HEK293T (cell line): ENCODE measurements at places on chromosomes 2 and 18.

DNA sequence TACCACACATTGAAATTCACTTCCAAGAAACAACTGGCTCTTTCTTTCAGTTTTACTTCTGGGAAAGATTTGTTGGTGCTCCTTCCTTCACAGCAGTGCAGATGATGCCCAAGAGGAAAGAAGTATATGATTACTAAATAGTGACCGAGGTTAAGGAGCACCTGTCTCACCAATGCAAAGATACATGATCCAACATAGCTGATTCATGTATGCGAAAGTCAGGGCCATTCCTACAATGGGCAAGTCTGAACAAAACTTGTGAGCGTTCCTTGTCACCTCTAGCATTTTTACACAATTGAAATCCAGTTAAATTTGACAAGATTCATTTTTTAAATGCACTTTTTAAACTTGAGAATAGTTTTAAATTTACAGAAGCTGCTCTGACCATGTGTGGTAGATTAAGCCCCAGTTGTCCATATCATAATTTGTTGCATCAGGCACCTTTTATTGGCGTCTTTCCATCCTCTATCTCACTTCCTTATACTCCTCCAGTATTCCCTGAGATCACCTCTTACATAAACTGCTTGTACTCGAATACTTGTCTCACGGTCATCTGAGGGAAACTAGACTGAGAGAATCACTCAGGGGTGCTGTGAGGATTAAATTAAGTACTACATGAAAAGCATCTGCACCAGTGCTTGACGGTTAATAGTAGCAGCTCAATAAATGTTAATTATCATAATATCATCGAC, 438.8 kb upstream of the CDH20 start:
- DNase-seq: no peak

DNA sequence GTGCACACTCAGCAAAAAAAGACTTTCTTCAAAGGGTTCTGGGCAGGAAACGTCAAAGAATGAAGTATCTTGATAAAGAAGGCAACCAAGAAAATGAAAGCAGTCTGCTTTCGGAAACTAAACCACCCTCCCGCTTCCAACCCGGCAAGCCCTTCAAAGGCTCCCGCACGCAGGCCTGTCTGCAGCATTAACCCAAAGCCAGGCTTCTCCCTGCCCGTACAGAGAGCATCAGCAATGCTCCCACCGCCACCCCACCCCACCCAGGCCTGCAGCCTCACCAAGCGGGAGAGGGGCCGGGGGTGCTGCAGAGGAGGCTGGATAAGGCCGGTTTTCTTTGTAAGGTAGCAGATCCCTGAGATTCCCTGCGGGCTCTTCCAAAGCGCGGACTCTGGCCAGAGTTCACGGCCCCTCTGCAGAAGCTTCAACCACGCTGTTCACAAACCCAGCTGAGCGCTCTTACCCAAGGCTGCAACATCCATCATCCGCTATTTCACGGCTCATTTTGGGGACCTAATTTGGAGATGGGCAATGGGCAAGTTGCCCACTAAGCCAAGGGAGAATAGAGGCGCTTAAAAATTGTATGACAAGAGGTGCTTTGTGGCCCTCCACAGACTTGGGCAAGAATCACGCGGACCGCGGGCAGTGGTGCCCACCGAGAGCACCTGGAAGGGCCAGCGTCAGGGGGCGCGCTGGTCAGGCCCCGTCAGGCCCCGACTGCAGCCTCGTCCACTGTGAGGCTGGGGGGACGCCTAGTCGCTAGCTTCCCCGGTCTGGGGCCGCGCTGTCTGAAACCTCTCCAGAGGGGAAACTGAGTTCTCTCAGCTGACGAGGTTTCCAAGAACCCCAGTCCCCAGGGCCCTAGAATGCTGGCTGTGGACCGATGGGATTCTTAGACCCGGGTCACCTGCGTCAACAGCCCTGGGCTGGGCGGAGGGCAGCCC, 225.4 kb upstream of the ID2 start:
- no peak for DNase-seq

- no peak for DNase-seq
Measured at GRCh38 chr2:206836722-206837121, 71.3 kb downstream of the FASTKD2 start.

DNA sequence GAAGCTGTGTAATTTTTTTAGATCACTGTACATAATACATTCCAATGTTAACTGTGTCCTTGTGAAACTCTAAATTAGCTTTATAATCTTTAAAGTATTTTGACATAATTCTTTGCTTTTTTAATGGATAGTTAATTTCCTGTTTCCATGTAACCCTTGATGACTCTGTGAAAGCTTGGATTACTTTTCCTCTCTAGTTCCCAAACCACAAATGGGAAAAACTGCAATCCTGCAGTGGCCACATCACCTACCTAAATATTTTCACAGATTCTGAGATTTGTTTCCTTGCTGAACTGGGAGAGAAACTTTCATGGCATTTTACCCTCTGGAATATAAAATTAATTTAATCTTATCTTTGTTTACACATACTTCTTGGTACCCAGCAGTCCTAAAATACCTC, 161.6 kb upstream of the CCDC68 start:
- DNase-seq: no peak

DNA sequence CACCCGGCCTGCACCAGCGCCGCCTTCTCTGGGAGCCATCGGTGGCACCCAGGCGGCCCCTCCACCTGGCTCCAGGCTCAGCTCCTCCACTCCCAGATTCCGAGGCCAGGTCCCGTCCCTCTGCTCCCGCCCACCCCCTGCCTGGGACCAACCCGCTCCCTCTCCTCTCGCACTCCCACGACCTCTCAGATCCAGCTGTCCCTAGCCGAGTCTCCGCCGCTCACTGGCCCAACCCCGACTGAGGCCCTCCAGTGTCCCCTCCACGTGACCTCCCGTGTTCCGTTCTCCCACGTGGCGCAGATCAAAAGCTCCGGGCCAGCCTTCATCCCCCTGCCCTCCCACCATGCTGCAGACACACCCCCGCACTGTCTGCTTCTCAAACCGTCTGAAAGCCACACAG, 14.4 kb upstream of the SALL3 start:
- DNase-seq: no peak

DNA sequence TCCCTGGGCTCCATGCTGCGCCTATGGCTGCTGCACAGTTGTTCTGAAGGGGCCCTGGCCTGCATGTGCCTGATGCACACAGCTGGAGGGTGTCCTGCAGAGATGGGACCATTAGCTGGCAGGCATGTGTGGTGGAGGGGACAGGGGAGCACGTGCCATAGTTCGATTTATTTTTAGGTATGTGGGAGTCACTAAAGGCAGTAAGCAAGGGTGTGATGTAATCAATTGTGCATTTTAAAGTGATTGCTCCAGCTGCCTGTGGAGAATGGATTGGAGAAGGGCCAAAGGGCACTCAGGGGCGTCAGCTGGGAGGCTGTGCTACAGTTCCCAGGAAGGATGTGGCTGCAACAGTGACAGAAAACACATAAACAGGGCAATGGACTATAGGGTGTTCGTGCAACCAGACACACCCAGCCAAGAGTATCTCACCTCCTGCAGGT, 205.1 kb downstream of the ARL4C start:
- no peak for DNase-seq

GRCh38 chr18:57790316-57790715, 12.8 kb downstream of the ATP8B1 start:
- DNase-seq: no peak

DNA sequence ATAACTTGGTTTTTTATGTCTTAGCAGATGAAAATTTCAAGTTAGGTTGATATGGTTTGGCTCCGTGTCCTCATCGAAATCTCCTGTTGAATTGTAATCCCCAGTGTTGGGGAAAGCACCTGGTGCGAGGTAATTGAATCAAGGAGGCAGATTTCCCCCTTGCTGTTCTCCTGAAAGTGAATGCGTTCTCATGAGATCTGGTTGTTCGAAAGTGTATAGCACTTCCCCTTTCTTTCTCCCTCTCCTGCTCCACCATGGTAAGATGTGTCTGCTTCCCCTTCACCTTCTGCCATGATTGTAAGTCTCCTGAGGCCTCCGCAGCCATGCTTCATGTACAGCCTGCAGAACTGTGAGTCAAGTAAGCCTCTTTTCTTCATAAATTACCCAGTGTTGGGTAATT, 242.1 kb upstream of the TNP1 start:
- no peak for DNase-seq

- DNase-seq: no peak
Measured at GRCh38 chr18:3715231-3716080, 265.5 kb downstream of the TGIF1 start.

DNA sequence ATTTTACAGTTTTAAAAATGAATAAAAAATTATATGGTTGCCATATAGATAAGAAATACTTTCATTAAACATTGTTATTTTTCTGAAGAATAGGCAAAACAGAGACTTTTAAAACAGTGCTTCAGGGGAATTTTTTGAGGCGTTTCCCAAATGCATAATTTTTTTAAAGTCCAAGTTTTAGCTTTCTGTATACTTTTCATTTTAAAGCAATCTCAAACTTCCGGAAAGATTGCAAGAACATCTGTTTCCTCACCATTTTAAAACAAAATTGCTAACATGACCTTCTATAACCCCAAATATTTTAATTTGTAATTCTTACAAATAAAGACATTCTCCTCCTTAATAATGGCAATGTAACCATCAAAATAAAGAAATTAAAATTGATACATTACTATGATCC, 15.1 kb upstream of the MBD2 start:
- DNase-seq: no peak

DNA sequence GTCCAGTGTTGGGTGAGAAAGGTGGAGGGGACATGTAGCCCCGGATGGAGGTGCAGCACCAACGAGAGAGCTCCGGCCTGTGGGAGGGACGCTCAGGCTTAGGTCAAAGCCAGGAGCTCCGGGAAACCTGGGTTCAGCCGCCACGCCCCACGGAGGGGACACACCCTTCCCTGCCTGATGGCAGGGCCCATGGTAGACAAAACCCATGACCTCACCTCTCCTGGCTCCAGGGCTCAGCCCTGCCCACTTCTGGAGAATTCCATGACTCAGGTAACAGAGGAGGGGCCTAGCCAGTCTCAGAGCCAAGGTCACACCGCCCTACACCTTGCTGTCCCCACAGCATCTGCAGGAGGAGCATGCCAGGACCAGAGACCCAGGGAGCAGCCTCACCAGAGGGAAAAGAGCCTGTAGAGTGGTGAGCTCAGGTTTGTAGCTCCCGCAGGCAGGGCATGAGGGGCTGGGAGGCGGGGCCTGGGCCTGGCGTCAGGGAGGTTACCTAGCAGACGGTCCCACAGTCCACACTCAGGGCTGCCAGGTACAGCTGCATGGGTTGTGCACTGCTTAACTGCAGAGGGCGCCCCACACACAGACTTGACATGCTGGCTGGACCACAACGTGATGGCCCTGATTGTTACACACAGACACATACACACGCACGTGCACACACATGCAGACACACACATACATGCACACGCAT, 70.8 kb upstream of the SMAD7 start:
- DNase-seq: peak; percentile 49

- no peak for DNase-seq
Measured at GRCh38 chr18:36314754-36315153, 17.2 kb downstream of the FHOD3 start.

GRCh38 chr2:42029171-42029570, 18.6 kb upstream of the PKDCC start:
- DNase-seq: no peak

- DNase-seq: no peak
Measured at GRCh38 chr2:66553370-66553769, 118.4 kb downstream of the MEIS1 start.

- peak; percentile 10 for DNase-seq
Measured at GRCh38 chr2:174120346-174120745, 128.0 kb downstream of the OLA1 start.

GRCh38 chr2:189658306-189659212, 2.7 kb upstream of the ASNSD1 start:
- no peak for DNase-seq

GRCh38 chr2:21260311-21260710, 136.5 kb downstream of the TDRD15 start:
- no peak for DNase-seq

DNA sequence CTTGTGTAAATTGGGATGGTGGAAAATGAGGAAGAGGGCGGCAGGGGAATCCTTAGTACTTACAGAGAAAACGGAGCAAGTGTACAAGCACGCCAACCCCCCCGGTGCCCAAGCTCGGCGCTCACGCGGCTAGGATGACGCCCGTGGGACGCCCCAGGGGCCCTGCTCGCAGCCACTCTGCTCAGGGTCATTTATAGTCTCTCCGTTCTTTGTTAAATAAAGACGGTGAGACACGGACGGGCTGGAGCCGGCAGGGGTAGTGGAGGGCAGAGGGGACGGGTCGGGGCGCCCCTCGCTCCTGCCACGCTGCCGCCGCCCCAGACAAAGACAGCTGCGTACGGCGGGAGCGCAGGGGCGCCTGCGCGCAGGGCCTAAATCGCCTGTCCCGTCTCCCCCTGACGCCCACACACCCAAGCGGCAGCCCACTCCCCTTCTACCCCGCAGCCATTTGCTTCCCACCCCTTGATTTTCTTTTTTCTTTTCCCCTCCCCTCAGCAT, 37.8 kb downstream of the PCBP1 start:
- DNase-seq: peak; percentile 51

- DNase-seq: no peak
Measured at GRCh38 chr2:107721178-107721577, 105.5 kb upstream of the RGPD4 start.

- DNase-seq: no peak
Measured at GRCh38 chr18:7638321-7638720, 71.2 kb downstream of the PTPRM start.

GRCh38 chr2:195758846-195759245, 101.8 kb downstream of the SLC39A10 start:
- DNase-seq: no peak

DNA sequence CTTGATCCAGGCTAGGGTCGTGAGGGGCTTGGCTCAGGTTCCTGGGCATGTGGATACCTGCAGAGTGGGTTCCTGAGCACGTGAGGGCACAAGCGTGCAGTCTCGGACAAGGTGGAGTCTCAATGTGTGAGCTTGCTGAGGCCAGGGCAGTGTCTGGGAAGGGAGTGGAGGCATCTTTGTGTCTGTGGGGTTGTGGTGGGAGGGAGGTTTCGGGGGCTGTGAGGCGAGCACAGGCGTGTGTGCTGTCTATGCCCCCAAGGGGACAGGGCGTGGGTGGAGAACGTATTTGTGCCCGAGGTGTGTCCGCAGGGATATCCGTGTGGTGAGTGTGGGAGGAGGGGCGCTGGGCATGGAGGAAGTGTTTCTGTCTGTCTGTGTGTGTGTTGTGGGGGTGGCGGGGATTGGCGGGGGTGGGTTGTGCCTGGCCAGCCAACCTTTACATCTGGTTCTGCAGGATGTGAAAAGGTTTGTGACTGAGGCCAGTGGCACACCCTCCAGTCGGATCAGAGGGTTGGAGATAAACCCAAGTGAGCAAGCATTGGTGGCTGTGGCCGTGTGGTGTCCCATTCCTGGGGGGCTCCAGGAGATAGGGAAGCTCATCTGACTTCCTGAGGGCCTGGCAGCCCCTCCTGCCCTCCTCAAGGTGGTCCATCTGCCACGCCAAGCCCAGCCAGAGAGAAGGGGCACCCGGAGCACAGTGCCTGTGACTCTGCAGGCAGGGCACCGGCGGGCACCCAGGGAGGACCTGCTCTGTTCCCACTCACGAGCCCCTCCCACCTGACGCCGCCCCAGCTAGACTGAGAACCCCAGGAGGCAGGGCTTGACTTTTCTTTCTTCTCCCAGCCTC, 57.1 kb downstream of the ZFP36L2 start:
- no peak for DNase-seq
